ENCODE measurements at places on chromosomes 3 and 15.

DNA sequence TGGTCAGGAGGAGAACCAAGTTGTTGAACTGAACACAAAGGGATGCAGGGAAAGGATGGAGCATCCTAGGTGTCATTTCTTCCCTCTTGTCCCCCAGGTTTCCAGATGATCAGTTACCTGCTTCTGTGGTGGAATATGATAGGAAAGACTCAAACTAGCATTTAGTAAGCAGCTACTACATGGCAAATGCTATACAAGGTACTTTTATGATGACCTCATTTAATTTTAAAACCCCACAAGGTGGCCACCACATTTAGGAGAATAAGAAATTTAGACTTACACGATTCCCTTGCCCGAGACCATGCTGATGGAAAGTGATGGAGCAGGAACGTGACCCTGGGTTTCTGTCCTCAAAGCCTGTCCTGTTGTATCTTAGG is 40.9 kb downstream of the CCR4 start:
- no peak for DNase-seq

- DNase-seq = no peak
Observed at GRCh38 chr3:118974356-118975097, 60.1 kb downstream of the IGSF11 start.

DNA sequence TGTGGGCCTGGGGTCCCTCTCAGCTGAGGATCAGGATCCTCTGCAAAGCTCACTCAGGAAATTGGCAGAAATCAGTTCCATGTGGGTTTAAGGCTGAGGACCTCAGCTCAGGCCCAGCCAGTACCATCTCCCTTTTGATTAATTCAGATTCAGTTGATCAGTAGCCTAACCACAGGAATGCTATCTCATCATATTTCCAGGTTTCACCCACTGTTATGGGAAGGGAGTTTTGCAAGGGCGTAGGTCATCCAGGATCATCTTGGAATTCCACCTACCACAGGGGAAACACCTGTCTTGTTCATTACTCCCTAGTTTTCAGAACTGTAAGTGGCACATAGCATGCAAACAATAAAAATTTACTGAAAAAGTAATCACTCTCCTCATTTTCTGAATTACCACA is 399.5 kb upstream of the CNTN3 start:
- no peak for DNase-seq

DNA sequence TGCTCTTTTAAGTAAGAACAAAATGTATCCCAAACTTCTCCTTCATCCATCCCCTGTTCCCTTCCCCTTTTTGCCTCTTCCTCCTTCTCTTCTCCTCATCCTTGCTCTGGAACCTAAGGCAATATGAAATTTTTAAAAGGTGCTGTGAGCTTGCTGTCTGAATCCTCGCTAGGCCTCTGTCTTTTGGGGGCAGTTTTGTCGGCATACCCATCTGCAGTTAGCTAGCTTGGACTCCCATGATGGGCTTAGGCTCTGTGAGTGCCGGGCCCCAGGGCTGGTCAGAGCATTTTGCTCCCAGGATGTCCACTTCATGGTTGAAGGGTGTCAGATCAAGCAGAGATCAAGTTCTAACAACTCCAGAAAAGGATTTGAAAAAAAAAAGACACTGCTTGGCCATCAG is 18.6 kb downstream of the ZIC1 start:
- DNase-seq = no peak

DNA sequence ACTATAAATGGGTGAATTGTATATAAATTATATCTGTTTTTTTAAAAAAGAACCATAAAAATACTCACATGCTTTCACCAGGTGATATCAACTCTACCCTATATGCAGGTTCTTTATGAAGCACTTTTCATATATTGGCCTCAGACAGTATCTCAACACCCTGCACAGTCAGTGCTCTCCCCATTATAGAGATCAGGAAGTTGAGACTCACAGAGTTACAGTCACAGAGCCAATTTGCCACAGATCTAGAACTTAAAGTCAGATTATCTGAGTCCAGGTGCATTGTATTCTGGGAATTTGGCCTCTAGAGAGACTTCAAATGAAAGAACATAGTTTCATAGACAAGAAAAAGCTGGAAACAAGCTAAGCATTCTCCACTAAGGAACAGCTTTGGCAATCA is 38.1 kb downstream of the DAPK2 start:
- no peak for DNase-seq

DNA sequence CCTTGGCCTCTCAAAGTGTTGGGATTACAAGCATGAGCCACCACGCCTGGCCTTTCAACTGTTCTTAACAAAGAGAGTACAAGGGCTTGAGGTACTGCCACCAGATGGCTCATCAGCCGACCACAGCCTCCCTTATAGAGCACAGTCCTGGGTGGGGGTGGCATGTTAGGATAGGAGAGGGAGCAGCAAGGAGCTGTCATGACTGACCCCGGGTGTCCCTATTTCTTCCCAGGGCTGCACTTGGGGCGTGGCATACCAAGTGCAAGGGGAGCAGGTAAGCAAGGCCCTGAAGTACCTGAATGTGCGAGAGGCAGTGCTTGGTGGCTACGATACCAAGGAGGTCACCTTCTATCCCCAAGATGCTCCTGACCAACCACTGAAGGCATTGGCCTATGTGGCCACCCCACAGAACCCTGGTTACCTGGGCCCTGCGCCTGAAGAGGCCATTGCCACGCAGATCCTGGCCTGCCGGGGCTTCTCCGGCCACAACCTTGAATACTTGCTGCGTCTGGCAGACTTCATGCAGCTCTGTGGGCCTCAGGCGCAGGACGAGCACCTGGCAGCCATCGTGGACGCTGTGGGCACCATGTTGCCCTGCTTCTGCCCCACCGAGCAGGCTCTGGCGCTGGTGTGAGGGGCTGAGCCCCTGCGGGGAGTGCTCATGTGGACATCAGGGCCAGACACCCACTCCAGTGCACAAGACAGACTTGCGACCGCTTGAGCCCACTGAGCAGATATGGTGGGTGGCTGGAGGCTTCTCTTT is 2.1 kb downstream of the CHAC1 start:
- DNase-seq = no peak

- DNase-seq = no peak
Observed at GRCh38 chr15:92808598-92809063, 91.5 kb upstream of the CHD2 start.

Data from SHP77 (cell line).